Left ventricle myocardium inferior (tissue), 1 donor: ENCODE measurements at places on chromosomes 16 and 17. TPM values are rescaled to one million over a fixed set of nuclear protein-coding genes. Genes with fewer than 3 reads are reported as not detected.

The CDYL2 gene
- 3.2 TPM for total RNA-seq

The CASKIN2 gene
- 34.3 TPM for total RNA-seq

The SLC5A11 gene
- 0.14 TPM for total RNA-seq

The RHBDF1 gene
- total RNA-seq, result 24.4 TPM

The GAST gene
- not detected for total RNA-seq

The CD300LB gene
- total RNA-seq, result not detected

The NAT9 gene
- 18.6 TPM for total RNA-seq

The PRR29 gene
- total RNA-seq, result not detected

GRCh38 chr16:82972331-82972919 lies 345.7 kb downstream of the CDH13 start:
- DNase-seq, result no peak

- no peak for DNase-seq
Observed at GRCh38 chr16:31458073-31458843, 1.0 kb upstream of the ARMC5 start.

- peak; percentile 27 for DNase-seq
Observed at GRCh38 chr17:36608794-36609497, 7.6 kb downstream of the MRM1 start.

DNA sequence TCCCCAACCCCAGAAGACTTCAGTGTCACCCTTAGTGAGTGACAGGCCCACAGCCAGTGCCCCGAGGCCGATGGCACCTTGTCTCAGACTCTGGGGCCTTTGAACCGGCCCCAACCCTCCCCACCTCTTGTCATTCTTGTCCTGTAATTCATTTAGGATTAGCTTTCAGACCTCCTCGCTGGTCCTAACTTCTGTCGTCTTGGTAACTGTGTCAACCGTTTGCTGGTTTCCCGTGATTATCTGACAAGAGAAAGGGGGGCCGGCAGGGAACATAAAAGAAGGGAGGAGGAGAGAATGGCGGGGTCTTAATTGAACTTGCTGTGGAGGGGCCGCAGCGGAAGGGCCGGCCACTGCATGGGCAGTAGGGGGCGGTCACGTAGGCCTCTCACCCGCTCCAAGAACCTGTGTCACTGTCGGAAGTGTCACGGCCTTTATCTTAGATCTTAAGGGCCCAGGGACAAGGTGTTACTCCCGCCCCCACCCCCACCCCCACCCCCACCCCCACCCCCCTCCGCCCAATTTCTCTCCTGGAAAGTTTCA lies 46.5 kb upstream of the GSE1 start:
- no peak for DNase-seq

GRCh38 chr16:67857547-67858233 lies 10.2 kb upstream of the CENPT start:
- peak; percentile 61 for DNase-seq

GRCh38 chr17:31533546-31534155 lies 142.2 kb downstream of the RAB11FIP4 start:
- no peak for DNase-seq

DNA sequence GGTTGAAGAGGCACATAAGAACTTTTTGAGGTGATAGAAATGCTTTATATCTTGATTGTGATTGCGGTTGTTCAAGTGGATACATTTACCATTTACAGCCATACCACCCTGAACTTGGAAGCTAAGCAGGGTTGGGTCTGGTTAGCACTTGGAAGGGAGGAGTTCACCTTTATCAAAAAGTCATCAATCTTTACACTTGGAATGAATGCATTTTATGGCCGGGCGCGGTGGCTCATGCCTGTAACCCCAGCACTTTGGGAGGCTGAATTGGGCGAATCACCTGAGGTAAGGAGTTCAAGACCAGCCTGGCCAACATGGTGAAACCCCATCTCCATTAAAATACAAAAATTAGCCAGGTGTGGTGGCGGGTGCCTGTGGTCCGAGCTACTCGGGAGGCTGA lies 9.5 kb upstream of the GJD3 start:
- DNase-seq, result no peak

DNA sequence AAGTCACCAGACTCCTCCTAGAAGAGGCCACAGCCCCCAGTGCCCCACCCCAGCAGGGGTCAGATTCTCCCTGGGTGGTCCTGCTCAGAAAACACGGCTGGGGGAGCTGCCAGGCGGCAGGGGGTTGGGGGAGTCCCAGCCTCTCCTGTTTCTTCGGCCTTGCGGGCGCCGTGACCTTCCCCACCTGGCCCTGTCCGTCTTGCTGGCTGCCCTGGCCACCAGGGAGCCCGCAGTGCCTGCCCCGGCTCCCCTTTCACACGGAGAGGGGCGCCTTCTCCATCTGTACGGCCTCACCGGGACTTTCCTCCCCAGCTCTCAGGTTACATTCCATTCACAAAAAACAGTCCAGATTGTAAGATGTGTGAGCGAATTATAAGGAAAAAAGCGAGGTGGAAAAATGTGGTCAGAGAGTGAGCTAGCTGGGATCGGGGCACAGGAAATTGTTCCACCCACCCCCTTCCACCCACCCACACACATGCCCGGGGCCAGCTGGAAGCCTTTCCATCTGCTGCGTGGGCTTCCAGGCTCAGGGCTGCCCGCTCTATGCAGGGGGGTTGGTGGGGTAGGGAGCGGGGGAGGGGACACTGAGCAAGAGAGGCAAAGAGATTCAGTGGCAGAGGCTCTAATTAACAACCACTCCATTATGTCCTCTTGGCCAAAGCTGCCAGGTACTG lies 14.6 kb upstream of the CIBAR2 start:
- DNase-seq, result no peak
